ENCODE measurements at places on chromosomes 12 and 14.

- no peak for DNase-seq
These were observed 121.5 kb downstream of the CEP83 start for GRCh38 chr12:94338006-94338794.

DNA sequence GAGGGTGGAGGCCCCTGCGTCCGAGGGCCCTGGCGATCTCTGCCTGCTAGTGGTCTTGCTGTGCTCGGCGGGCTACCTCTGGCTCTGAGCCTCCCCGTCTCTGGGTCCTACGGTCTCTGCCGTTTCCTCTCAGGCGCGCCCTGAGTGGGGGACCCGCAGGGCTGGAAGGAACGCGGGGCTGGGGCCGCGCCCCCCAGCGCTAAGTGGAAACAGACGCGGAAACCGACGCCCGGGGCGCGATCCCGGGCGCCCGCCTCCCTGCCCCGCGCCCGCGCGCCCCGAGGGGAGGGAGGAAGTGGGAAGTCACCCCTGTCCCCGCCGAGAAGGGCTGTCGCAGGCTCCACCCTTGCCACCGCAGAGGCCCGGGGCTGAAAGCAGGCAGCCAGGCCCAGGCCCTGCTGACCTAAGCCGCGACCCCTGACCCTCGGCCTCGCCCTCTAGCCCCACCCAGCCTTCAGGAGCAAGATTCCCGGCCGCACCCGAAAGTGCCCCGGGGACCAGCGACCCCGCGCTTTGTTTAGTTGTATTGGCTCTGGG is 831 bp downstream of the CRIP1 start:
- no peak for DNase-seq

- no peak for DNase-seq
These were observed 128.1 kb downstream of the ASCL1 start for GRCh38 chr12:103085541-103085940.

- peak; percentile 10 for DNase-seq
These were observed 32.3 kb downstream of the EFCAB11 start for GRCh38 chr14:89922031-89922907.

- no peak for DNase-seq
These were observed 37.1 kb downstream of the CMAS start for GRCh38 chr12:22083167-22083566.

DNA sequence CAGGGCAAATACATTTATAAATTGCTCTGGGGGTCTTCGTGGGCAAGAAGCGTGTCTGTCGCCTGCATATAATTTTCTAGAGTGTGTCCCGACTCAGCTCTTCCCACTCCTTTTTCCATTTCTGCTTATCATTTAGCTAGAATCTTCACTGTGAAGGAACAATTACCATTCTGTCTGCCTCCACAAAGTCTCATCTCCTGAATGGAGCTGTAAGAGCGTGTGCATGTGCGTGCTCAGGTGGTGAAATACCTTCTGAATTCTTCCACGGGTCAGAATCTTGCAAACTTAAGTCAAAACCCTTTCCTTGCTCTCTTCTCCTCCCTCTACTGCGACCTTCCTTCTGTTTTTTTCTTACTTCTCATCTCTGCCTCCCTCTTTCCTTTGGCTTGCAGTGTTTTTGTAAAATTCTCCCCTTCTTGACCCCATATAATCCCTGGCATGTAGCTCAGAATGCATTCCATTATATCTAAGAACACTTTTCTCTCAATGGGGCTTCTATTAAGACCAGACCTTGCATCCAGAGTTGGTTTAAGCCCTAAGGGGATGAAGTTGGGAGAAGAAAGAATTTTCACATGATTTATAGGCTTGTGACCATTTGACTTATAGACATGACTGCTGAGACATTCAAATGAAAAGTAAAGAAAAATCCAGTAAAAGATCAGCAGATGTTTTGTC is 25.0 kb upstream of the GSG1 start:
- DNase-seq: no peak

DNA sequence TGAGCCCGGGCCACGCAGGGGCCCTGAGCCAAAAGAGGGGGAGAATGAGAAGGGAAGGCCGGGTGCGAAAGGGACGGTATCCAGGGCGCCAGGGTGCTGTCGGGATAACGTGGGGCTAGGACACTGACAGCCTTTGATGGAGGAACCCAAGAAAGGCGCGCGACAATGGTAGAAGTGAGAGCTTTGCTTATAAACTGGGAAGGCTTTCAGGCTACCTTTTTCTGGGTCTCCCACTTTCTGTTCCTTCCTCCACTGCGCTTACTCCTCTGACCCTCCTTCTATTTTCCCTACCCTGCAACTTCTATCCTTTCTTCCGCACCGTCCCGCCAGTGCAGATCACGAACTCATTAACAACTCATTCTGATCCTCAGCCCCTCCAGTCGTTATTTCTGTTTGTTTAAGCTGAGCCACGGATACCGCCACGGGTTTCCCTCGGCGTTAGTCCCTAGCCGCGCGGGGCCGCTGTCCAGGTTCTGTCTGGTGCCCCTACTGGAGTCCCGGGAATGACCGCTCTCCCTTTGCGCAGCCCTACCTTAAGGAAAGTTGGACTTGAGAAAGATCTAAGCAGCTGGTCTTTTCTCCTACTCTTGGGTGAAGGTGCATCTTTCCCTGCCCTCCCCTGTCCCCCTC is 3.0 kb downstream of the SSTR1 start:
- no peak for DNase-seq

- DNase-seq: no peak
These were observed 27.4 kb upstream of the SFSWAP start for GRCh38 chr12:131683266-131684014.

- no peak for DNase-seq
These were observed 12.6 kb downstream of the CFL2 start for GRCh38 chr14:34701808-34702207.

DNA sequence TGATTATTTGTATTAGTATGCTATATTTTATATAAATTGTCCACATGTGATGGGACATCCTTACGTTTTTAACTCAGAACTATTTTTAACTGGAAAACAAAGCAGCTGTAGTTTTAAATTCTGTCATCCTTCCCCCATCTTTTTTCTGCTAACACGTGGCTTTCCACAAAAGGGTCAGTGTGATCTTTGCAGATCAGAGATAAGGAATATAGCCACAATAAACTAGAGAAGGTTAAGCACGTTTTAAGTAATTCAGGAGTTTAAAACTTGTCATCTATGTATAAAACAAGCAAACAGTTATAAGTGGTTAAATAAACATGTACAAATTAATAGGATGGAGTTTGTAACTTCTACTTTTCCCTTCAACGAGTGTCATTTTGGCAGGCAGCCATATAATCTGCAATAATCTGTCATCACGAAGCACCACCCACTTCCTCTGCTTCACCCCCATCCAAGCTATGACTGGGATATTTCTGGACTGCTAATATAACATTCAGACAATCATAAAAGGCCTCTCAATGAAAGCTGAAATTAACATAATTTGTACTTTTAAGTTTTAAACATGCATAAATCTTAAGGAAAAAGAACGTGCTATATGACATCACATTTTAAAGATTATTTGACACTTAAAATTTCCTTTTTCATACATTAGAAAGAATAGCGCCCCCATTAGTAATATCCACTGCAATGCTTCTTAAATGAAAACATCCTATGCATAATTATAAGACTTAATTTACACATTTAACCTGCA is 15.3 kb downstream of the TAOK3 start:
- no peak for DNase-seq

DNA sequence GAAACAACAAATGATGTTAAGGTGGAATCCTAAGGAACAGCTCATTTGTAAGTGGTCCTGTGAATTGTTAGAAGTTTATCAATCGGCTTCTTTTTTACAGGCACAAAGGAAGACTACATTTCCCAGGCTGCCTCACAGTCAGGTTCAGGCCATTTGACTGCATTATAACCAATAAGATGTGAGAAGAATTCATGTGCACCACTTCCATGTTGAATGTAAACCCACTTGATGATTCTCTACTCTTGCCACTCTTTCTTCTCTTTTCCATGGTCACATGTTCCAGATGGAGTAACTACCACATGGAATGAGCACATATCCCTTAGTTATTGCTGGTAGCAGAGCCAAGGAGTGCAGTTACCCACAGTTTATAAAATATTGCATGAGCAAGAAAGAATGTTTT is 67.1 kb upstream of the GZMB start:
- no peak for DNase-seq

GRCh38 chr14:54050759-54051158 is 94.1 kb upstream of the BMP4 start:
- no peak for DNase-seq

- DNase-seq: no peak
These were observed 758.1 kb downstream of the MED13L start for GRCh38 chr12:115519359-115519758.

DNA sequence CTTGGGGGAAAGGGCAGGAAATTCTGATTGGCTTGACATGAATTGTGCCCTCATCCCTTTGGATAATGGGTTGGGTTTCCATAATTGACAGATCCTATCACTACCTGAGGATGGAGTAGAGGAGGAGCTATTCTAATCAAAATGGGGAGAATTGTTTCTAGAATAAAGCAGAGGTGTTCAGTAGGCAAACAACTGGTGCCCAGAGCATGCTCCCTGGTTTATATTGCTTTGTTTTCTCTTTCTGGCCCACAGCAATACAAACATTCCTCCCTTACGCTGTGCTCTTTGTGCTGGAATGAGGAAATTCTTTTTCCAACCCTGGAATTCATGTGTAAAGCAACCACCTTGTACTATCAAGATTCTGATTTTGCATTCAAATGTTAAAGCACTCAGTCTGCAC is 147.4 kb downstream of the RASSF9 start:
- no peak for DNase-seq

GRCh38 chr14:68199554-68200151 is 380.1 kb downstream of the RAD51B start:
- no peak for DNase-seq

GRCh38 chr12:66884091-66884490 is 205.2 kb upstream of the GRIP1 start:
- no peak for DNase-seq

DNA sequence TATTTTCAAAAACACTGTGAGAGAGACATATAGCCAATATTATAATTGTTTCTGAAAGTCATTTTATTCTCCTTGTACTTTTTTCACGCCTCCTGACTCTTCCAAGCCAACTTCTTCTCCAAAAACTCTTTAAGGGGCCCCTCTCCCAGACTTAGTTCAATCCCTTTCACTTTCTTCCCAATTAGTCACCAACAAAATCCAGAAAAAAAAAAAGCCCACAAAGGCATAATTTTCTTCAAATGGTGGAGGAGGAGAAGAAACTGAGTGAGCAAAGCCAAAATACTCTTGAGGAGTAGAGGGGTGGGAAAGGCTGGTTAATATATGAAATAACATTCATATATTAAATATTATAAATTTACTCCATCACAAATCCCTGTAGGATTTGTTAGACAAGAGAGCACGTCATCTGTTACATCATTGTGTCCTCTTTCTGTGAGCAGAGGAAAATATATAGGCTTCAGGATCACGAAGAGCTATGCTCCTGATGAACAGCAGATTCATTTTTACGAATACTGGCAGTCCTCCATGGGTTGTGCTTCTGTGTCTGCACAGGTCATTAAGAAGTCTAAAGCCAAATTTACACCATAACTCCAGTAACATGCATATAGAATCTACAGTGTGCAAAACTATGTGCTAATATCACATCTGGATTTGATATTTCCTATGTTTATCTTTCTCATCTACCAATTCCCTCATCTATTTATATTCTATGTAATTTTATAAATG is 25.9 kb upstream of the NID2 start:
- no peak for DNase-seq

DNA sequence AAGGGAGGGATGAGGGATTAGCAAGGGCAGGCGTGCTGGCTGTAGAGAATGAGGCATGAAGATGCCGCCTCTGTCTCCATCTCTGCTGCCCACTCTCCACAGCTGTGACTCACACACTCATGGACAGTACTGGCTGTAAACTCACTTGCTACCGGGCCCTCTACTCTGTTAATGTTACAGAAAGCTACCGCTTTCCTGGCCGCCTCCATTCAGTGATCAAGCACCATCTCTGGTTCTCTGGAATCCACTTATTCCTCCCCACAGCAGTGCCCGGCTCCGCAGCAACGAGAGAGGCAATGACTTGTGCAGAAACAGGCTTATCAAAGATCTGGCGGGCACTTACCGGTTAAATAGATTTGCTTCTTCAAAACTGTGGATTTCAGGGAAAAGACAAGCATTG is 34.8 kb downstream of the AMN start:
- peak; percentile 54 for DNase-seq

DNA sequence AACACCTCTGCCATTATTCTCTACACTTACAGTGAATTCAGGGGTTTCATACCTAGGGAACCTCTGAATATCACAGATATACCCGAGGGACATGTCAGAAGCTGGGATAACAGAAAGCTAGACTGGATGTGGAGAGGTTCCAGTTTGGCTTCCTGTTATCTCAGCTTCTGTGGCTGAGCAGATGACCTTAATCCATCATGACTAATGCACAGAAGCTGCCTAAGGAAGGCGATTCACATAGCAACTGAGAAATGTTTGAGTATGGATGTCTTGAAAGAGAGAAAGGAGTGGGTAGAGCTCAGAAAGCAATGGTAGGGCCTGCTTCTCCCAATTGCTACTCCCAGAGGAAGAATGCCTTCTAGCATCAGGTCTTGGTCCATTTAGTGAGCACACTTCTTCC is 187.6 kb downstream of the RMST start:
- no peak for DNase-seq

DNA sequence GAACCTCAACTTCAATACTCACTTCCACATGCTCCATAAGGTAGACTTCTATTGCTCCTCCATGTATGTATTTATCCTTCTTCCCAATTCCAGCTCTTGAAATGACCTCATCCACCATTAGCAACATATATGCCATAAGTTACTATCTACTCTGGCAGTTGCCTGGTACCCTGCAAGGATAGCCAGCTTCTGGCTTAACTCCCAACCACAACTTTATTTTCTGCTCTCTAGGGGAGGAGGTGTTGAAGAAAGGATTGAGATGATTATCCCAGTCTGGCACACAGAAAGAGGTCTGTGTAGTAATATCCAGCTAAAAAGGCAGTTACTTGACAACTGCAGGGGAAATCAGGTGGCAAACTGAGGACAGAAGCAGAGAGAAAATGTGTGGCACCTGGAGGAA is 71.5 kb upstream of the MDM1 start:
- no peak for DNase-seq

DNA sequence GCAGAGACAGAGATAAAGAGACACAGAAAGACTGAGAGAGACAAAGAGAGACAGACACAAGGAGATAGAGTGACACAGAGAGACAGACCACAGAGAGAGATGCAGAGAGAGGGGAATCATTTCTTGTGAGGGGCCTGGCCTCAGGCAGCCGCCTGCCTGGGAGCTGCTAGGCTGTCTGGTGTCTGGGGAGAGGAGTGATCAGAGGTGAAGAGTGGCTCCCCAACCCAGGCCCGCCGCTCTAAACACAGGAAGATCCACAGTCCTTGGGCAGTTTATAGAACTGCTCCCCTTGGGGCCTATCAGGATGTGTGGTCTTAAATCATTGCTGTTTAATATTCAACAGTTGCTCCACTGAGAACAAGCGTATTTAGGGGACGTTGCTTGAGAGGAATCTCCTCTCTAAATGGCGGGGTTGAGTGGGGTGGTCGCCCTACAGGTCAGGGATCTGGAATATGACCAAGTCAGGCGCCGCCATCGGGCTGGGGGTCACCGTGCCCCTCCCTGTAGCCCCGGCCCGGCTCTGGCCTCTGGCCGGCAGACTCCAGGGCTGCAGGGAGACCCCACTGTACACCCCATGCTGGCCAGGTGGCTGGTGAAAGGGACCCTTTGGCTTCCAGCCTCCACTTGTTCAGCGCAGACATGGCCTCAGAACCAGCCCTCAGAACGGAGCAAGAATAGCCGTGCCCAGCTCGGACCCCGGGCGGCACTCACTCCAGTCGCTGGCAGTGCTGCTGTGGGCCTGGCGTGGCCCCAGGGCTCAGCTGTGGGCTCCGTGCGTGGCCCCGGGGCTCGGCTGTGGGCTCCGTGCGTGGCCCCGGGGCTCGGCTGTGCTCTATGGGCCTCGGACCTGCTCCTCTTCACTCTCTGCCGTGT is 89.4 kb downstream of the GALNT9 start:
- DNase-seq: no peak

Data from occipital lobe (tissue), 3 donors.